ENCODE measurements at places on chromosomes 4 and X. TPM values are rescaled to one million over a fixed set of nuclear protein-coding genes. Genes with fewer than 3 reads are reported as not detected.

DNA sequence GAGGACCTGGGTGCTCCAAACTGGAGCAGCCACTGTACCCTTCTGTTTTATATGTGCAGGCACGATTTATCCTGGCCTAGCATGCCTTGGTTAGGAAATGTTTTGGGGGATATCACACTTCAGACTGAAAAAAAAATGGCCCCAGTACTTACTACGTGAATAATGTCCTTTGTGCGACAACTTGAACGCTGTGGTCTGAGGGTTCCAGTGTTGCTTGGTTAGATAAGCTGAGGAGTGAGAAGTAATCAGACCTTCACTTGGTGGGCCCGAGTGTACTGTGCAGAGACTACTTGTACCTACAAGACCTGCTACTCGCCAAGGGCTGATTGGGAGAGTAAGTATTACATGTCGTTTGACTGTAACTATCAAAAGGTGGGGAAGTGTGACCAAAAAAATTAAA lies 678 bp downstream of the DNAAF6 start:
- no peak for DNase-seq

DNA sequence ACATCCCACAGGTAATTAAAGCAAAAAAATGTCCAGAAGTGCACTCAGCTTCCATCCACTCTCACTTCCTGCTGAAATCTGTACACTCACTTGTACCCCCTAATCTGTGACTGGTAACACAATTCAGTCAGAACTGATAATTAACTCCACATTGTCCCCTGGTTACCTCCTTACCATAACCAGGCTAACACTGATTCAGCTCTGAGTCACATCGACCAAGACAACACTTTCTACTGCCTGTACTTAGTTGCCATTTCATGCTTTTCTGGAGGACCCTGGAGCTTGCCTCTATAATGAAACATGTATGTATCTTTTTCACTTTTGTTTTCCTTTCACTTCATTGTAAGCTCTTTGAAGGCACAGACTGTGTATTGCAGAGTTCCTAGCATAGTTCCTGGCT lies 130.9 kb upstream of the GABRG1 start:
- no peak for DNase-seq

DNA sequence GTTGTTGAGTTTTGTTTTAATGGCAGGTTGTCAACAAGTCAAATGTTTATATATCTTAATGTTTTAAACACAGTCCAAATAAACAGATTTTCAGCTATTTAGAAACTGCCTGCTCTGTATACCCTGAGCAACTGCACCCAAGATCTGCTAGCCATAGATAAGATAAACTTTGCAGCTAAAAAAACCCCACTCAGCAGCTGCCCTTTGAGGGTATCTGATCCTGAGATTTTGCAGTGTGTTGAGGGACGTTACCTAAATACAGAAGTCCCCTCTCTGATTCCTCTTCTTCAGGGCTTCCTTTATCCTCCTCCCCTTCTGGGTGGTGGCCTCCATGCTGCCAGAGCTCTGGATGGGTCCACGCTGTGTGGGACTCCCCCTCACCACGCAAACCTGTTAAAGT lies 11.0 kb upstream of the FGG start:
- DNase-seq, result no peak

DNA sequence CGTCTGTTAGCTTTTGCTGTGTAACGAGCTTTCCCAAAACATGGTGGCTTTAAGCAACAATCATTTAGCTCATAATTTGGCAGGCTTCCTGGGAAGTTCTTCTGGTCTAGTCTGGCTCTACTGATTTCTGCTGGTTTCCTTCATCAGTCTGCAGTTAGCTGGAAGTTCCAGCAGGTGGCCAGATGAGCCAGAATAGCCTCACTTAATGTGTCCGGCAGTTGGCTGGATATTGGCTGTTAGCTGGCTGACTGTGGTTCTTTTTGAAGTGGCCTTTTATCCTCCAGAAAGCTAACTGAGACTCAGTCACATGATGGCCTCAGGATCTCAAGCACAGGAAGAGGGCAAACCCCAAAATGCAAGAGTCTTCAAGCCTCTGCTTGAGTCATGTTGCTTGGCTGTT lies 34.9 kb downstream of the FTHL17 start:
- peak; percentile 80 for DNase-seq

DNA sequence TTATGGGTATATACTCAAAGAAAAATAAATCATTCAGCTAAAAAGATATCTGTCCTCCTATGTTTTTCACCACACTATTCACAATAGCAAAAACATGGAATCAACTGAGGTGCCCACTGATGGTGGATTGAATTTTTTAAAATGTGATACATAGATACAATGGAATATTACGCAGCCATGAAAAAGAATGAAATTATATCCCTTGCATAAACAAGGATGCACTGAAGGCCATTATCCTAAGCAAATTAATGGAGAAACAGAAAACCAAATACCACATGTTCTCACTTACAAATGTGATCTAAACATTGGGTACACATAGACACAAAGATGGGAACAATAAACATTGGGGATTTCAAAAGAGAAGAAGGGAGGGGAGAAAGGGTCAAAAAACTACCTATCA lies 964.2 kb upstream of the IGFBP7 start:
- DNase-seq, result no peak

- peak; percentile 83 for DNase-seq
Measured at GRCh38 chr4:56757261-56757746, 64.2 kb downstream of the SPINK2 start.

- no peak for DNase-seq
Measured at GRCh38 chr4:14596437-14596836, 405.8 kb upstream of the CPEB2 start.

GRCh38 chr4:132593717-132594400 lies 555.2 kb upstream of the PCDH10 start:
- peak; percentile 20 for DNase-seq

GRCh38 chrX:110001740-110002299 lies 1.1 kb upstream of the TMEM164 start:
- DNase-seq, result no peak

- DNase-seq, result no peak
Measured at GRCh38 chrX:8981723-8982122, 52.2 kb downstream of the FAM9B start.

- DNase-seq, result no peak
Measured at GRCh38 chr4:129230846-129231245, 134.9 kb downstream of the C4orf33 start.

DNA sequence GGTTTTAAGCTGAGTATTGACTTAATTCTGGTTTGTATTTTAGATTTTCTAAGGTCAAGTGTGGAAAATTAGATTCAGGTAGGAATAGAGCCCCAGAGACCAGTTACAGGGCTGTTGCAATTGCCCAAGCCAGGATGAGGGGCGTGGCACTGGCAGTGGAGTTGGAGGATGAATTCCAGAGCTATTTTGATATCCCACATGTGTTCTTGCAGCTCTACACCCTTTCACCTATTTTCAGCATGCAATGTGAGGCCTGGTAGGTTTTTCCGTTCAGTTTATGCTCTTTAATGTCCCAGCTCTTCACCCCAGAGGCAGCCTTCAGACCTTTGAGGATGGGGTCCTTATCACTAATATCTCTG lies 17.9 kb upstream of the OGT start:
- peak; percentile 2 for DNase-seq

DNA sequence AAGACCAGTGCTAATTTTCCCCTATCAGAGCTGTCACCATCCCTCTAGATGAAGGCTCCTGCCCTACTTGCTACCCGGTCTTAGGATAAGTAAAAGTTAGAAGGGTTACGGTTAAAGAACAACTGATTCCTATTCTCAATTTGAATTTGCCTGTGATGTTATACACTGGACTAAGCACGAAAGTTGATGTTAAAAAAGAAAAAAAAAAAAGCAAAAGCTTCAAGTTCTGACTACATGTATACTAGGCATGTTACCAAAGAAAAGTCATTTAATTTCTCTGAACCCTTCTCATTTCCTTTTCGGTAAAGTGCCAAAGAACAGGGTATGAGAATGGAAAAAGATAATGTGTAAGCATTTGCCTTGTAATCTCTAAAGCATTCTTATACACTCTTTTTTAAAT lies 1.4 kb upstream of the PPID start:
- no peak for DNase-seq

DNA sequence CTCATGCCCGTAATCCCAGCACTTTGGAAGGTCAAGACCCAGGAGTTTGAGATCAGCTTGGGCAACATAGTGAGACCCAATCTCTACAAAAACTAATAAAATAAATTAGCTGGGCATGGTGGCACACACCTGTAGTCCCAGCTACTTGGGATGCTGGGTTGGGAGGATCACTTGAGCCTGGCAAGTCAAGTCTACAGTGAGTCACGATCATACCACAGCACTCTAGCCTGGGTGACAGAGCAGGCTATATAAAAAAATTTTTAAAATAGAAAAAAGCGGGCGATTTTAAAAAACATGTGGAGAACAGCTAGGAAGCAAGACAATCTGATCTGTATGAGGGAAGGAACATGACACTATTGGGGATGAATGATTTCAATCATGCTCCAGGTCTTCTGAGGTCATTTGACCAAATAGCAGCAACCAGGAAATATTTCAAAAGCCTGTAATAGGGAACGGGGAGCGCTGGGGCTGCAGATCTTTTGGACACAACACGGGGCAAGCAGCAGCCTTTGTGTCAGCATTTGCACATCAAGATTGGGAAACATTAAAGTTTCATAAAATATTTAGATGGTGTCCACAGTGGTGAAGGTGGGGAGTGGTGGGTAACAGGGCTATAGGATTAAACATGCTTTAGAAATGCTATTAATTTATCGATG lies 48.3 kb upstream of the GUCY1A1 start:
- no peak for DNase-seq

GRCh38 chr4:69026974-69027373 lies 69.3 kb upstream of the UGT2B7 start:
- no peak for DNase-seq

DNA sequence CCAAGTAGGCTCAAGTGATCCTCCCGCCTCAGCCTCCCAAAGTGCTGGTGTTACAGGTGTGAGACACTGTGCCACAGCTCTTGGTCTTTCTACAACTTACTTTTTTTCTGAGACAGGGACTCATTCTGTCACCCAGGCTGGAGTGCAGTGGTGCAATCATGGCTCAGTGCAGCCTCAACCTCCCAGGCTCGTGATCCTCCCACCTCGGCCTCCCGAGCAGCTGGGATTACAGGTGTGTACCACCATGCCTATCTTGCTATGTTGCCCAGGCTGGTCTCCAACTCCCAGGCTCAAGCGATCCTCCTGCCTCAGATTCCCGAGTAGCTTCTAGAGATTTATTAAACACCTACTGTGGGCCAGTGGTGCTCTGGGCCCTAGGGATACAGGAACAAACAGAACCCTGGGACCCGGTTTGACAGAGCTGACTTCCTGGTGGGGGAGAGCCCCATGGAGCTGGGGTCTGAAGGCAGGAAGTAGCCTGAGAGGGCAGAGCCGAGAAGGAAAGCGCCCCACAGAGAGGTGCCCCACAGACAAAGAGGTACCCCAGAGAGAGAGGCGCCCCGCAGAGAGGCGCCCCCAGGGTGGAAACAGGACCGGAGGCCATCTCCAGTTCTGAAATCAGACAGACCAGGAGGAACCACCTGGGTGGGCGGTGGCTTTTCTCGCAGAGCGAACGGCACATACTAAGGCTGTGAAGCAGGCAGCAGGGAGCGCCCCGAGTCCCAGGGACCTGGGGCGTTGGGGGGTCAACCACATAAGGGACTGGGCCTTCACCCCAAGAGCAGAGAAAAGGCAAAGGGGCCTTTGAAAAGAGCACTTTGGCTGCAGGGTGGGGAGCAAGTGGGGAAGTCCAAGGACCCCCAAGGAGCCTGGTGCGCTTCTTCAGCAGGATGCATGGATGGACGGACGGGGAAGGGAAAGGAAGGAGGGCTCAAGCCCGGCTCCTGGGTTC lies 5.0 kb downstream of the IRAK1 start:
- no peak for DNase-seq

- no peak for DNase-seq
Measured at GRCh38 chr4:128600410-128600809, 209.1 kb upstream of the JADE1 start.

DNA sequence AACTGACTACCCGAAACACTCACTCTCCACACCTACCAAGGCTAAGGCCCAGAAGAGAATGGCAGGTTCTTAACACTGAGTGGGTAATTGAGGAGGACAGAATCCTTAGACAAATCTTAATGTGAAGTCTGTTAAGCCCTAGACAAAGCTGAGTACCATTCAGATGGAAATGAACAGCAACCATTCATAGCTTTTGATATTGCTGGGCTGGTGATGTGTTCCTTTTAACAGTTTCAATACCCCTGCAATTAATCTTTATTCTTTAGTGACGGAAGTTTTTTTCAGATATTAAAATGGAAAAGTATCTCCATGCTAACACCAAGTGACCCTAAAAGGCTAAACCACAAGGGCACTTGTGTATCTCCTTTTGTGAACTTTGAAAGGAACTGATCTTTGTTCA lies 334.9 kb downstream of the OPHN1 start:
- DNase-seq, result no peak

The IL15 gene
- total RNA-seq, result 7.8 TPM

The NHSL2 gene
- not detected for total RNA-seq

The TMEM150C gene
- 2.5 TPM for total RNA-seq

The KLKB1 gene
- total RNA-seq, result not detected

The SAGE1 gene
- total RNA-seq, result not detected

The CSN1S1 gene
- not detected for total RNA-seq

The PPP2R2C gene
- total RNA-seq, result 10.6 TPM

The TLR10 gene
- not detected for total RNA-seq

The SERTM2 gene
- not detected for total RNA-seq

Data from A172 (cell line).